Effector memory CD8-positive, alpha-beta T cell (primary cell): ENCODE measurements at places on chromosomes 12 and 14.

DNA sequence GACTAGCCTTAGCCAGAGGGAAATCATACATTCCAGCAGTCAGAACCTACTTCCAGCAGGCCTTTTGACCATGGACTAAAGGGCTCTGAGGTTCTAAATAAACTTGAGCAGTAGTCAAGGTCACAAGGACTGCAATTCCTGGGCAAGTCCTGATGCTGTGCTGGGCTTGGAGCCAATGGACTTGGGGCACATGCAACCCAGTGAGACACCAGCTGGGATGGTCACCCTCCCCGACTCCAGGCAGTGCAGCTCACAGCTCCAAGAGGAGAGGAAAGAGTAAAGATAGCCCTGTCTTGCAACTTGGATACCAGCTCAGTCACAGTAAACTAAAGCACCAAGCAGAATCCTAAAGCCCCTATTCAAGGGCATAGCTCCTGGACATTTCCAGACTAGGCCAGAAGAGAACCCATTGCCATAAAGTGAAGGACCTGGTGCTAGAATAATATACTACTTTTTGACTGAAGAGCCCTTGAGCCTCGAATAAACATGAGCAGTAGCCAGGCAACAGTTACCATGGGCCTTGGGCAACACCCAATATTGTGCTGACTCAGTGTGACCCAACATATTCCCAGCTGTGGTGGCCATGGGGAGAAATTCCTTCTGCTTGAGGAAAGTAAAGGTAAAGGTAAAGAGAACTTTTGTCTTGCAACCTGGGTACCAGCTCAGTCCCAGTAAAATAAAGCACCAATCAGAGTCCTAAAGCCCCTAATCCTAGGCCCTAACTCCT is 226.2 kb upstream of the CLEC14A start:
- DNase-seq = no peak

DNA sequence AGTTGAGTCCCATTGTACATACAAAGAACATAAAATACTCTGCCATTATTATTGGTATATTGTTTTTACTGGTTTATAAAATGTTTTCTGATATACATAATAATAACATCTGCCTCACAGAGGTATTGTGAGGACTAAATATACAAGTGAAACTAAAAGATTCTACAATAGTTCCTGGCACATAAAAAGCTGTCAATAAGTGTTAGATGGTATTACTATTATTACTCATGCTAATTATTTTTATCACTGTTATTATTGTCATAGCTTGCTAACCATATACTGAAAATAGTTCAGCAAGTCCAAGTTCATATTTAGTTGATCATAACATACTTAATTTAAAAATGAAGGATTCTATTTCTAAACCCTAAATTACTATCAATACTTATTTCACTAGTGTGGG is 34.4 kb downstream of the BTG1 start:
- no peak for DNase-seq

DNA sequence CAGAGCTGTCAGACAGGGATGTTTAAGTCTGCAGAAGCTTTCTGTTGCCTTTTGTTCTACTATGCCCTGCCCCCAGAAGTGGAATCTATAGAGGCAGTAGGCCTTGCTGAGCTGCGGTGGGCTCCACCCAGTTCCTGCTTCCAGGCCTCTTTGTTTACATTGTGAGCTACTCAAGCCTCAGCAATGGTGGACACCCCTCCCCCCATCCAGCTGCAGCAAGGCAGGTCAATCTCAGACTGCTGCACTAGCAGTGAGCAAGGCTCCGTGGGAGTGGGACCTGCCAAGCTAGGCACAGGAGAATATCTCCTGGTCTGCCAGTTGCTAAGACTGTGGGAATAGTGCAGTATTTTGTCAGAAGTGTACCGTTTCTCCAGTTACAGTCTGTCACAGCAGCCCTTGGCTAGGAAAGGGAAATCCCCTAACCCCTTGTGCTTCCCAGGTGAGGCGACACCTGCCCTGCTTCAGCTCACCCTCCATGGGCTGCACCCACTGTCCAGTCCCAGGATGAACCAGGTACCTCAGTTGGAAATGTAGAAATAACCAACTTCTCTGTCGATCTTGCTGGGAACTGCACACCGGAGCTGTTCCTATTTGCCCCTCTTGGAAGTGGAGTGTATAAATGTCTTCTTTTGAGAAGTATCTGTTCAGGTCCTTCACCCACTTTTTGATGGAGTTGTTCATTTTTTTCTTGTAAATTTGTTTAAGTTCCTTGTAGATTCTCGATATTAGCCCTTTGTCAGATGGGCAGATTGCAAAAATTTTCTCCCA is 213.5 kb upstream of the SLC38A2 start:
- no peak for DNase-seq

DNA sequence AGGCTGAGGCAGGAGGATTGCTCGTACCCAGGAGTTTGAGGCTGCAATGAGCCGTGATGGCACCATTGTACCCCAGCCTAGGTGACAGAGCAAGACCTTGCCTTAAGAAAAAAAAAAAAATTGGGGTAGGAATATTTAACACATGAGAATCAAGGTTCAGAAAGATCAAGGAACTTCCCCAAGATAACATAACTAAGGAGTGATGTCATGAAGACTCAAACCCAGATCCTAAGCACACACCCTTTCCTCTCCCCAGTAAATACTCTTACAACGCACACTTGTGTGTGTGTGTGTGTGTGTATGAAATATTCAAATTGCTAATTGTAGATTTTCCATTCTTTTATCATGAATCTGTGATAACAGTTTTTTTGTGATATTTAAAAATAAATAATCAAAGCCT is 90.6 kb upstream of the NUDT4 start:
- DNase-seq = no peak

DNA sequence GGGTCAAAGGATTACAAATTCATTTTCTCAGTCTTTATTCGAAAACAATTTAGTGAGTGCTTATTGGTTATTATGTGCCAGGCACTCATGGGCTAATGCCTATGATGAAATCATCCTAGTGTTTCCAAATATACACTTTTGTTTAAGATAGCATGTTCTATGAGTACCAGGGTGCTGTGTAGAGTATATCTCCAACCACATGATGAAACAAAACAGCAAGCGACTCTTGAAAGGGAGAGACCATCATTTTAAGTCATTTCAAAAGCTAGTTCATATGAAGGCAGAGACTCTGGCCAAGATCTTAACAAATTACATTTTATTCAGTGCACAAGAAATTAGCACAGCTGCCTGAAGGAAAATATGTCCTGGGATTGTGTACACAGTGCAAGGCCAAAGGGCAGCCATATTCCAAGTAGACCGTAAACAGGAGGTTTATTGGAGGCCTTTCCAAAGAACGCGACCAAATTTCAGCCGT is 204.2 kb downstream of the EFCAB11 start:
- no peak for DNase-seq

DNA sequence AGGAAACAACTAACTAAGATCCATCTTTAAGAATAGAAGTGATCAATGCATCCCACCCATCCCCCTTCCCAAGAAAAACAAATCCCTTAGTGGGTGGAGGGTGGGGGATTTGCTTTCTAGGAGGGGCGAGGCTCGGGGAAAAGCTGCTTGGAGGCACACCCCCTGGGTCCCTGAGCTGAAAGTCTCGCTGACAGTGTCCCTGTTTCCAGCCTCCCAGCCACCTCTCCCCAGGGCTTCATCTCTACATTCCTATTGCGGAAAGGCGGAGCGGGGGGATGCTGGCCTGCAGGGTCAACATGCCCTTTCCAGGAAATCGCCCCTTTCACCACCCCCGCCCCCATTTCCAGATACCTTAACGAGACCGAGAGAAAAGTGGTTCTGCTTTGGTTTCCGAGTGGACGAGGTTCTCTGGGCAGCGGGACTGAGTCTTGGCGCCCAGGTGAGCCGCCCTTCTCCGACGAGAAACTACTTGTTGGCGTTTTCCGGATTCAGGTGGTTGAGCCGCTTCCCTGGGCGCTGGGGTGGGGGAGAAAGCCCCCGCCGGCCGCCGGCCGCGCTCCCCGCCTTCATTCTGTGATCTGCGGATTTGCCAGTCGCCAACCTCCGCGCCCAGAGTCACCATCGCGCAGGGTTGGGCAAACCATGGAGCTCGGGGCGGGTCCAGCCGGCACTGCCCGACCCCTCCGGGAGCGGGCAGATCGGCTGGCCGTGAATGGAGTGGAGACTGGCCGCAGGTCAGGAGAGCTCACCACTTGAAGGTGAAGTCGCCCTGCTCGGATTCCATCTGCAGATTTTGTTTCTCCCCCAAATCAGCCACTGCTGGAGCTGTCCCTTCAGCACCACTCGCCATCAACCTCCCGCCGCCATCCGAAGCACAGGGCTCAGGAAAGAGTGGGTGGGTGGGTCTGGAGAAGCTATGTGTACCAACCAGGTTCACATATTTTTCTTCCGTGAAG is 505 bp downstream of the KCNC2 start:
- DNase-seq = no peak

- DNase-seq = peak; percentile 51
Measured at GRCh38 chr12:106247674-106248311, at the start of gene CKAP4. Gene CKAP4 (minus strand): TSS chr12:106248020. CDS start chr12:106247851, 169 bp downstream.

GRCh38 chr14:77122526-77123125 is 19.0 kb downstream of the ZDHHC22 start:
- DNase-seq = no peak

DNA sequence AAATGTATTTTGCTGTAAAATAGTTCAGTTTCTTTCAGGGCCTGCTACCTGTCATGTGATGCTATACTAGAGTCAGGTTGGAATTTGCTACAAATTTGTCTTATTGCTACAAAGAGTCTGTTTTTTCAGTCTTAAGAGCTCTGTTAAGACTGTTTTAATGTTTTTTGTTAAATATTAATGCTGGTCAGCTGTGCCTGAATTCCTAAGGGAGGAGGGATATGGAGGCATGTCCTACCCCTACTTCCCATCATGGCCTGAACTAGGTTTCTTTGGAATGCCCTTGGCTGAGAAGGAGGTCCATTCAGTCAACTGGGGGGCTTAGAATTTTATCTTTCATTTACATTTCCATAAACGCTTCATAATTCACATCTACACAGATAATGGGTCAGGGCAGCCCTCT is 30.0 kb downstream of the IQSEC3 start:
- DNase-seq = no peak

DNA sequence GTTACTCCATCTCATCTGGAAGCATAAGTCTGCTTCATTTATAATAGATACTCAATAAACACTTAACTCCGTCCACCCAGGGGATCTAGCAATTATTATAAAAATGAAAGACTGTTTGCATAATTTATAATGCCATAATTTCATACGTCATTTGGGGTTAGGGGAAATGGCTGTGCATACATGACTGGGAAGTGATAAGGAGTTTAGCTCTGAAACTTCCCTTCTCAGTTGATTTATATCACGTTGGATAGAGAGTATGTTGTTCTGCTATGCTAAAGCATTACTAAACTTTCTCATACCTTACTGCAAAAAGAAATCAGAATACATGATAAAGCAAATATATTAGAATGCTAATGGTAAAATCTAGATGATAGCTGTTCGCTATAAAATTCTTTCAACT is 90.4 kb upstream of the DYNC1H1 start:
- no peak for DNase-seq

DNA sequence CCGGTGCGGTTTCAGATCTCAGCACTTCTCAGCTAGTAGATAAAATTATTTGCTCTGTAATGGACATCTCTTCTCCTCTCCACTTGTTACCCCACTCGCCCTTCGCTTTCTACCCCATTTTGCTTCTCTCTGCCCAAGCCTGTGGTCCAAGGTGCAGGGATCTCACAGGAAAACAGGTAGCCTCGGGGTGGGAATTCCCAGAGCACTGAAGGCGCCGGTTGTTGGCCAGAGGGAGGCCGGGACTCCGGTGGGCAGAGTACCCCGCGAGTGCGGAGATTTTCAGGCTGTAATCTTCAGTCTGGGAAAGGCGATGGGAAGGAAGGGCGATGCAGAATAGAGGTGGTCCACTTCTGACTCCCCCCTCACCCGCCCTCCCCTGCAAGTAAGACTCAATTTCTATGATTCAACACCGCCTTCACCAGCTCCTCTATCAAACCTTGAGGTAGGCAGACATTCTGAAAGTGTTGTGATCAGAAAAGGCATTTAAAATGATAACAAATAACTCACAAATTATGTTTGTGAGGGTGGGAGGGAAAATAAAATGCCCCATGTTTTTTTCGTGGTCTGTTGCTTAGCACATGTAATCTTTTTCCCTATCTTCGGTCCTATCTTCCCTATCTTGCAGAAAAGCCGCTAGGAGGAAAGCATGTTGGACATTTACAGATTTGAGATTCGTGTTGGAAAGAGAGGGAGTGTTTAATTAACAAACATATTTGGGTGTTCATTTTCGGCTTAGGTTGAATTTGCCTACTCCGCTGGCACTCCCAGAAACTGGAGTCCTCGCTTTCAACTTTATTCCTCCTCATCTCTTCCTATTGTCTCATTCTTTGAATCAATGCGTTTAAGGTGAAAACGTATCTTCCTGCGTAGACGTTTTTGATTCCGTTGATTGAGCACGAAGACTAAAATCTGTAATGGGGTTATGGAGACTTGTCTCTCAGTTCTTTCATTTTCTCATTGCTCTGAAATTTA is 8.5 kb downstream of the FOXG1 start:
- DNase-seq = no peak

GRCh38 chr12:11071414-11071813 is 9.3 kb upstream of the TAS2R46 start:
- no peak for DNase-seq

GRCh38 chr14:46653031-46653755 is 1.6 kb upstream of the RPL10L start:
- no peak for DNase-seq

DNA sequence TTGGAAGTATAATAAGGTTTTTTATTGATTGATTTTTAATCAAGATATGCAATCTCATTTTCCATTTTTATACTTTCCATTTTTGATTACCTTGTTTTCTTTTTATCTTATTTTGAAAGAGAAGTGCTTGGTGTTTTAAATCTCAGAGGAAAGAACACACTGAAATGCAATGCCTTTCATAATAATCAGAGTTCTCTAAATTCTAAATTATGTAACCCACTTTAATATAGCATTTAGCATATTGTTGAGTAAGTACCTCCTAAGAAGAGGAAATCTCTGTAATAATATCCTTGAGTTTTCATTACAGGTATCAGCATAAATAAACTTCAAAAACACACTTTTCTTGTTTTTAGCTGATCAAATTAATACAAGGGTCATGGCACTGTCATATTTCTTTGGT is 96.9 kb downstream of the GTF2A1 start:
- no peak for DNase-seq

- DNase-seq = no peak
Measured at GRCh38 chr12:122385171-122386016, 37.1 kb downstream of the CLIP1 start.

DNA sequence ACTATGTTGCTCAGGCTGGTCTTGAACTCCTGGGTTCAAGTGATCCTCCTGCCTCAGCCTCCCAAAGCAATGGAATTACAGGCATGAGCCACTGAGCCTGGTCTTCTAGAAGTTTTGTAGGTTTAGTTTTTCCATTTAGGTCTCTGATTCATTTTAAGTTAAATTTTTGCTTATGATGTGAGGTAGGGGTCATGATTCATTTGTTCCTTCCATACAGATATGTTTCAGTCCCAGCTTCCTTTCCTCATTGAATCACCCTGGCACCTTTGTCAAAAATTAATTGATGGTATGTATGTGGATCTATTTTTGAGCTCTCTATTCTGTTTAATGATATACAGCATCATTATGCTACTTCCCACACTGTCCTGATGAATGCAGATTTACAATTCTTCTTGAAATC is 25.6 kb upstream of the CABP1 start:
- no peak for DNase-seq
